ENCODE measurements at places on chromosomes 3 and 15.

DNA sequence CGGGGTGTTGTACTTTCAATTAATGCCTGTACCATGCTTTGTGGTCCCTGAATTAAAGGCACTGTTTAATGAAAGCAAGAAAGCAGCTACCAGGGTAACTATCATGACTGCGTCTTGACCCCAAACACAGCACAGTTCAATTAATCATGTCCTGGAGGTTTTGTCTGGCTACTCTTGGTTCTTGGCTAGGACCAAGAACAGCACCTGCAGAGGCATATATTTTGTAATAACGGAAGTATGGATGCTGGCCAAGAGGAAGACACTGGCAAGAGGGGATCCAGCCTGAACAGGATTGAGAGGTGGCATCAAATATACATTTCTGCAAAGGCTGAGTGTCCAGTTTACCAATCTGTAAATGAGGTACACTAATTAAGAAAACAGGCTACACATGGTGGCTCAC is 119.9 kb downstream of the FOXP1 start:
- DNase-seq = no peak

DNA sequence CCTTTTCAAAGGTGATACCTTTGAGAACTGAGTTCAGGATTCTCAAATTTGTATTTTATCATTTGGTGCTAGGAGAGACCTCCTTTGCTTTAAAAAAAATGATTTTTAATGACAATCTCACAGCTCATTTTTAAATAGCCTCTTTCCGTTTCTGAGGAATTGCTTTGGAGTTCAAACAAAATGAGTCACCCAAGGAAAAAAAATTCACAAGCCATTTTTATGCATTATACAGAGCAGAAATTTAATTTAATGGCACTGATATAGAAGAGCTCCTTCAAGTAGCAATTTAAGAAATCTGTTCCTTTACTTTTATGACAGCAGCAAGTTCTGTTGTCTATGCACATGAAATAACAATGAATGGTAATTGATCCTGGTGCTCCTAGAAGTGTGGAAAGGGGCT is 337.9 kb upstream of the KCNMB2 start:
- DNase-seq = no peak

DNA sequence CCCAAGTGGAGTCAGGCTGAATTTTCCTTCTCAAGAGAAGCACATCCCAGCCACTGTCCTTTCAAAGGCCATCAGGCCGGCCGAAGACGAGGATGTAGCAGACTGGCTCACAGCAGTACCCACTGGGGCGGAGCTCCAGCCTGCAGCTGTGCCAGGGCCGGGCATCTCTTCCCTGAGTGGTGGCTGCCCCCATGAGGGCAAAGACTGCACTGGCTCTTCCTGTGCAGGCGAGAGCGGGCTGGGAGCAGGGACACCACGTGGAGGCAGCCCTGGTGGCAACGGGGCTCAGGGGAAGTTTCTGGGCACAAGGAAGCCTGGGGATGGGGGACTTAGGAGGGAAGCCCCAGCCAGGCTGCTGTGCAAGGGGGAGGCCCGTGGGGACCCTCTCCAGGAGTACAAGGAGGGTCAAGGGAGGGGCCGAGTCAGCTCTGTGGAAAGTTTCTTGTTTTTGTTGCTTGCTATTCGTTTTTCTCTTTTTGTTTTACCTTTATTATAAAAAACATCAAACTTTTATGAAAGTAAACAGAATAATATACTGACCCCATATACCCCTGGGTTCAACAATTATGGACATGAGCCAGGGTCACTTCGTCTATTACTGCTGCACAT is 66.1 kb downstream of the RPN1 start:
- DNase-seq = no peak

GRCh38 chr15:49471733-49472132 is 48.7 kb downstream of the FGF7 start:
- no peak for DNase-seq

DNA sequence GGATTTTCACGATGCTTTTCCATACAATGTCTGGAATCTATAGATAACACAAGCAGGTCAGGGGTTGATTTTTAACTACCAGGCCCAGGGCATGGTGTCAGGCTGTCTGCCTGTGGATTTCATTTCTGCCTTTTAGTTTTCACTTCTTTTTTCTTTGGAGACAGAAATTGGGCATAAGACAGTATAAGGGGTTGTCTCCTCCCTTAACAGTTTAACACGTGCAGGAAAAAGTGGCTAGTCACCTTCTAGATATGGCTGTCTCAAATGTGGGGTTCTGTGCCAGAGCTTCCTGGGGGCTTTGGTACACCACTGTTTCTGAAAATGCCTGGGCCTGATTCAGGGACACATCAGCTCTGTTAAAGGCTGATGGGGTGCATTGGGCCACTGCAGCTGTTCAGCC is 7.4 kb upstream of the ZNF589 start:
- no peak for DNase-seq

GRCh38 chr3:114418724-114419543 is 125.1 kb downstream of the TIGIT start:
- no peak for DNase-seq

DNA sequence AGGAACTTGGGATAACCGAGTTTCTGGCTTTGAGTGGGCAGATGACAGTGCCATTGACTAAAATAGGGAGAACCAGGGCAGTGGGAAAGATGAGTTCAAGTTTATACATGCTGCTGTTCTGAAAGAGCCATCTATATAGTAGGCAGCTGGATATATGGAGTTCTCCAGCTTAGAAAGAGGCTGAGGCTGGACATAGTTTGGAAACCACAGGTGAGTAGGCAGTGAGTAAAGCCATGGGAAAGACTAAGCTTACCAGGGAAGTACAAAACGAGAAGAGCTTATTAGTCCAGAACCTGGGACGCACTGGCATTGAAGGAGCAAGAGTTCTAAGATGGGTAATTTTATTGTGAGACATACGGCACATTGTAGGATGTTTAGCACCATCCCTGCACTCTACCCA is 54.2 kb downstream of the MSL2 start:
- no peak for DNase-seq

DNA sequence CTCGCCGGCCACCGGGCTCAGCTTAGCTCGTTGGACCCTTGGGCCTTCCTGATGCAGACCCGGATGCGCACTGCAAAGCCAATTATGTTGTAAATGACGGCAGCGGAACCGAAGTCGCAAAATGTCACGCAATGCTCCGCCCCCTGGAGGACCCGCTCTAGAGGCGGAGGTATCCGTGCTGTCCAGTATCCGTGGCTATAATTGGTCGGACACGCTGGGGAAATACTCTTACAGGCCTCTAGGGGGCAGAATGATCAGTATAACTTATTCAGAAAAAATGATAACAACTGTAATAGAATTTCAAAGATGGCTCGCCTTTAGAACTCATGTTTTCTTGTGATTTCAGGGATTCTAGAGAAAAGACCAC is at the start of gene PRR23B:
Gene PRR23B (minus strand): TSS at position 59 of the 367 bp plus-strand sequence. CDS start 265 bp downstream, outside the sequence.
- no peak for DNase-seq

DNA sequence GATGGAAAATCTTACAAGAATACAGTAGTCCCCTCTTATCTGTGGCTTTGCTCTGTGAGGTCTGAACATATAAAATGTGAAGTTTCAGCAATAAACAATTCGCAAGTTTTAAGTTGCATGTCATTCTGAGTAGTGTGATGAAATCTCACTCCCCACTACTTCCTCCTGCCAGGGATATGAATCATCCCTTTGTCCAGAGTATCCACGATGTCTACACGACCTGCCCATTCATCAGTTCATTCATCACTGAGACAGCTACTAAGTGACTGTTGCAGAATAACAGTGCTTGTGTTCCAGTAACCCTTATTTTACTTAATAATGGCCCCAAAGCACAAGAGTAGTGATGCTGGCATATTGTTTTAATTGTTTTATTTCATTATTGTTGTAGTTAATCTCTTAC is 489.2 kb upstream of the UBE2E2 start:
- no peak for DNase-seq

DNA sequence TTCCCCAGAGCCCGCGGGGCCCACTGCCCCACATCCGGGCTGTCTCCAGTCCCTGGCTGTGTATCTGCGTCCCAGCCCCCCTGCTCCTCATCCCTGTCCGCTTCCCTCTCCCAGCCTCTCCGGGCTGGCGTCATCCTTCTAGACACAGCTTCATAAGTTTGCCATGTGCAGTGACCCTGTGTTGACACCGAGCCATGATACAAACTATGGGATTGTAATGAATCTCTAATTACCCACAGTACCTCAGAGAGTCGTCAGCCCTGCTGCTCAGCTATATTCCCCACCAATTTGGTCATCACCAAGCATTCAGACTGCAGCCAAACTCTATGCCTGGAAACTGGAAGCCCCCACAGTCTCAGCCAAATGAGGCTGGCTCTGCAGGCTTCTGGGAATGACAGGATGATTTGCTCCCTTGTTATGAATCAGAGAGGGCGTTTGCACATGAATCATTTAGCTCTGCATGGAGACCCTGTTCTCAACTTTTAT is 466.1 kb upstream of the ATP11B start:
- no peak for DNase-seq

DNA sequence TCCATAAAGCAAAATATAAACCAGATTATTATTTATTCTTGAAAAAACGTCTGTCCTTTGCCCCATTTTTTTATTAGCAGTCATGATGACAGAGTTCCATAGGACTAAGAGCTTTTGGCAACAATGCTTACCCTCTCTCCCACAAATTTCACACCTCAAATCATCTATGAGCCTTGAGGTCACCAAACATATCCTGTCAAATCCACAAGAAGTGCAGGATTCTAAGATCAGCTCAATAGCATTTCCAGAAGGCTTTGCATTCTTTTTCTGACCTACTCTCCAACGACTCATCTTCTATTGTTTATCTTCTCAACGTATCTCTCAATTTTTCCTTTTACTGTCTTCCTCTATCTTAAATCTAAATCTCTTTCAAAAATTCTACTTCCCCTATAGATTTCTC is 619.1 kb upstream of the BCHE start:
- DNase-seq = no peak

DNA sequence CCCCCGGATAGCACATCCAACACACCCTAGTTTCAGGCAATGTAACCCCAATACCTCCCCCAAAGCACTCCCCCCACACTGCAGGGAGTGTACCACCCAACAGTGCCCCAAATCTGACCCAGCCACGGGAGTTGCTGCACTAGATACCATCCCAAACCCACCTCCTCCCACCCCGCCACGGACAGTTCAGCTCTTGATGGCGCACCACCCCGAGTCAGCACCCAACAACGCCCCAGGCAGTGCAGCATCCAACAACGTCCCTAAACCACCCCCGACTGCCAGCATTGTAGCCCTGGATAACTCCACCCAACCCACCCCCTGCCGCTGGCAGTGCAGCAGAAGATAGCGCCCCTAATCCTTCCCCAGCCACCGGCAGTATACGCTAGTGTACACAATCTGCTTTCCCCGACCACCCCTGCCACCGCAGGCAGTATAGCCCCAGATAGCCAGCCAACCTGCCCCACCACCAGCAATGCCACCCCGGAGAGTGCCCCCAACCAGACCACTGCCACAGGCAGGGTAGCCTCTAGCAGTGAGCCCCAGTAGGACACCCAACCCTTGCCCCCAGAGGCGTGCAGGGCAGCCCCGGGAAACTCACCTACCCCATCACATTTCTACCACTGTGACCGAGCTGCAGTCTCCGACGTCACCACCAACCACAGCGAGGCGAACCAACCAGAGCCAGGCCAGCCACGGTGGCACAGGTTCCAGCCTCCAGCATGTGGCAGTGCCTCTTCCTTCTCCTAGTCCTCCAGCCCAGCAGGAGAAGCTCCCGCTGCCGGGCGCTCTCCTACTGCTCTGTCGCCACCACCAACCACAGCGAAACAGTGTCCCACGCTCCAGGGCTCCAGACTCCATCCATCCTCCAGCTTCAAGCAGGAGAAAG is 178.1 kb downstream of the POTEB3 start:
- no peak for DNase-seq

DNA sequence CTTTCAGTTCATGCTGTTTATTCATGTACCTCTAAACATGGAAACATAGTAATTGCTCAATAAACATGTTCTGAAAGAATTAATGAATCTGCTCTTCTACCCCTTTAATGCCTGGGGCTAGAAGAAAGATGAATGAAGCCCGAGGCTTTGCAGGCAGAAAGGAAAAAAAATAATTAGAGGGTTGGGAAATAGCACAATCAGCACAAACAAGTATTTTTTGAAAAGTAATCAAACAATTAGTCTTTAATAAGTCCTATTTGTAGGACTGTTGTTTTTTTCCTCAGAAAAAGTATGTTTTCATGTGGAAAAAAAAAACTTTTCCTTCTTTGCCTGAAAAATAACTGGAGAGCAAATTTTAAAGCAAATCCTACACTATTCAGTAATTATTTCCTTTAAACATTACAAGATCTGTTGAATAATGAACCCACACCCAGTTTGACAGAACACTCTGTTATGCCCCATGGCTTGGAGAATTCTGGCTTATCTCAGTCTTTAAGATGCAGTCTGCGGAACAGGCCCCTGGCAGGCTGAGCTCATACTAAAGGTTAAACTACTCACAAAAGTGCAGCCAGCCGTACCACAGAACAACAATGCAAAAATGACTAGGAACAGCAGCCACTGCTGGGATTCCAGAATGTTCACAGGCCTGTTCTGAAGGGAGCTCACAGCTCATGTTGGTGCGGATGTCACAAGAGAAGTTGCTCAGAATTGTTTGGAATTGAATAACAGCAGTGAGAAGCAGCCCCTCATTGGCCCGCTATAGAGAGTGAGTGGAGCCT is 79.2 kb downstream of the ABI3BP start:
- no peak for DNase-seq

DNA sequence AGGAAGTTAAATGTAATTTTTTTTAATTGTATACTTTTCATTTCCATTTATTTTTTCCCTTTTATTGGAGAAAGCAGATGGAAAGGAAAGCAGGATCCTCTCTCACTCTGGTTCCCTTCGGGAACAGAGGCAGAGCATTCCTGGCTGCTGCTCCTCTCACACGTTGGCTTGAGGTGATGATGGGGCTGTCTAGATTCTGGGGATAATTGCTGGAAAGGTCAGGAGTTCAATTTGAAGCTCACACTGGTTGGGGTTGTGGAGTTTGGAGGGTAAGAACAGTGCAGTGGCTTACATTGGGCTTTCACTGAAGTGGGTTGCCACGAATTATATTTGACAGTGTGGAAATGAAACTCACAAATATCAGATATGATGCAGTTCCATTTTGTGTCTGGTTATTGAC is 57.6 kb downstream of the RARB start:
- DNase-seq = no peak

DNA sequence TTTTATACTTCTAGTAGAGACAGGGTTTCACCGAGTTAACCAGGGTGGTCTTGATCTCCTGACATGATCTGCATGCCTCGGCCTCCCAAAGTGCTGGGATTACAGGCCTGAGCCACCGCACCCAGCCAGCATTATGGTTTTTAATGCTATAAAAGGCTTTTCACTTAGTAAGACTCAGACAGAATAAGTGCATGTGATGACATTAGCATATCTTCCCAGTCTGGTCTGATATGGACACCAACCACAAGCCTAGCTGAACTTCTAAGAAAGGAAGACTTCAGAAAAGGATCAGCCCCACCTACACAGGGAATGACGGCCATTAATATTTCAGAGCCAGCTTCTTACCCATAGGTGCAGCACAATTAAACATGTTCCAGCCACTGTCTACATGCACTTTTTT is 27.0 kb downstream of the GRK7 start:
- DNase-seq = no peak

DNA sequence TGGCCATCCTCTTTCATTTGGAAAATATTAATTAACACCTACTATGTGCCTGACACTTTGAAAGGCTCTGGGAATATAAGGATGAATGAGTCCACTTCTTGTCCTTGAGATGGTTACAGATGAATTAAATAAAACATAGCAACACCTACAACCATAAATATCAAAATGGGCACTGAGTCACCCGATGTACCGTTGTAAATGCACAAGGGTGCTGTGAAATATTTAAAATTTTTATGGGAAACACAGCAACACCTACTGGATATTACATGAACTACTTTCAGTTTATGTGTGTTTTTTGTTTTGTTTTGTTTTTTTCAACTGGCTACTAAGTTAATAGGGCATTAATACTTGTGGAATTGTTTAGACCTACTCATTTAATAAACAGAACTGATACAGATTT is 239.0 kb upstream of the NAALADL2 start:
- no peak for DNase-seq

Measured in activated CD8-positive, alpha-beta memory T cell treated with anti-CD3 and anti-CD28 coated beads for 4 hours (primary cell).